ENCODE measurements at places on chromosomes 1 and 21. TPM values are rescaled to one million over a fixed set of nuclear protein-coding genes. Genes with fewer than 3 reads are reported as not detected.

GRCh38 chr1:168755800-168756418 lies 26.9 kb upstream of the DPT start:
- no peaks in the 10 kb centered on the region for H3K4me1 ChIP-seq
- no peak for DNase-seq
- peaks cover 18% of the 10 kb centered on the region for H3K27me3 ChIP-seq
- H3K4me3 ChIP-seq: no peak overlapping the region
- no peaks in the 10 kb centered on the region for H3K36me3 ChIP-seq

GRCh38 chr1:198620951-198621824 lies 17.7 kb upstream of the PTPRC start:
- H3K27ac ChIP-seq: no peak overlapping the region
- no peak overlapping the region for H3K4me3 ChIP-seq
- no peak for DNase-seq
- H3K36me3 ChIP-seq: no peaks in the 10 kb centered on the region
- H3K27me3 ChIP-seq: no peaks in the 10 kb centered on the region
- H3K4me1 ChIP-seq: no peaks in the 10 kb centered on the region

The TINAGL1 gene
- total RNA-seq: 0.67 TPM

GRCh38 chr1:246753670-246754535 lies 29.7 kb downstream of the SCCPDH start:
- H3K27ac ChIP-seq: no peak overlapping the region
- peak; percentile 70 for DNase-seq
- H3K36me3 ChIP-seq: peaks cover 5% of the 10 kb centered on the region
- H3K27me3 ChIP-seq: no peaks in the 10 kb centered on the region
- H3K4me3 ChIP-seq: no peak overlapping the region

The GPR153 gene
- 1.5 TPM for total RNA-seq

GRCh38 chr1:109886827-109887226 lies 23.8 kb upstream of the CSF1 start:
- no peaks in the 10 kb centered on the region for H3K27me3 ChIP-seq
- no peak overlapping the region for H3K4me3 ChIP-seq
- no peaks in the 10 kb centered on the region for H3K36me3 ChIP-seq
- no peak for DNase-seq
- peaks cover 20% of the 10 kb centered on the region for H3K4me1 ChIP-seq

GRCh38 chr1:8879922-8880676 lies 1.6 kb upstream of the ENO1 start:
- peak; percentile 93 for DNase-seq
- H3K4me3 ChIP-seq: peak overlapping the region; percentile 82
- peaks cover 4% of the 10 kb centered on the region for H3K27me3 ChIP-seq
- peak overlapping the region; percentile 99 for H3K27ac ChIP-seq
- peaks cover 27% of the 10 kb centered on the region for H3K36me3 ChIP-seq

The CELA2A gene
- total RNA-seq: 0.62 TPM

DNA sequence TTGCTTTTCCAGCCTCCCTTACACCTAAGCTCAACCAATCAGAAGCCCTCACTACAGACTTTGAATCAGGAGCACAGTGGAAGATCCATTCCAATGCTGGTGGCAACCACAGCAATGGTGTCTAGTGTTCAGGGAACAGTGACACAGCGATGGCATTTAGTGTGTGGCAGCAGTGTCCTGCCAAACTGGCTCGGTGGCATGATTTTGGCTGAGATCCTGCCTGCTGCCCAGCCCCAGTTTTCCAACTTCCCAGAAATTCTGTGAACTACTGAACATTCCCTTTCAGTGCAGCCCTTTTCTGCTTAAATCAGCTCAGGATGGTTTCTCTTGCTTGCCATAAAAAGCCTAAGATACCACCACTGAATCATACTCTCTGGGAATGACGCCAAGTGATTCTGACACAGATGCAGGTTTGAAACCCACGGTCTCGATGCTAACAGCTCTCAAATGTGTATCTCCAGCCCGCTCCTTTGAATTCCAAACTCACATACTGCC lies 8.8 kb downstream of the ASAP3 start:
- no peak for DNase-seq
- no peaks in the 10 kb centered on the region for H3K27me3 ChIP-seq
- H3K36me3 ChIP-seq: peaks cover 5% of the 10 kb centered on the region
- peaks cover 21% of the 10 kb centered on the region for H3K4me1 ChIP-seq
- H3K4me3 ChIP-seq: no peak overlapping the region

DNA sequence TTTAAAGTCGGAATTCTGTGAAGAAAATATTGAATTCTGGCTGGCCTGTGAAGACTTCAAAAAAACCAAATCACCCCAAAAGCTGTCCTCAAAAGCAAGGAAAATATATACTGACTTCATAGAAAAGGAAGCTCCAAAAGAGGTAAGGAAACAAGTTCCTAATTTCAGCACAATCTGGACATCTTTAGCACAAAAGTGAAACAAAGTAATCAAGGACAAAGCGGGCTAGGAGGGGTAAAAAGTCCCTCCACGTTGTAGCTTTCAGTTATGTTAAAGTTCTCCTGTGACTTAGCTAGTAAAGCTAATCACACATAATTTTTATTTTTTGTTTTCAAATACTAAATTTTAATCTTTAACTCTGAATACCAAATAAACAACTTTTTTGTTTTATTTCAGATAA lies 2.2 kb downstream of the RGS2 start:
- H3K4me1 ChIP-seq: peaks cover 14% of the 10 kb centered on the region
- no peak overlapping the region for H3K4me3 ChIP-seq
- no peaks in the 10 kb centered on the region for H3K36me3 ChIP-seq
- H3K27ac ChIP-seq: no peak overlapping the region

The AGMAT gene
- not detected for total RNA-seq

DNA sequence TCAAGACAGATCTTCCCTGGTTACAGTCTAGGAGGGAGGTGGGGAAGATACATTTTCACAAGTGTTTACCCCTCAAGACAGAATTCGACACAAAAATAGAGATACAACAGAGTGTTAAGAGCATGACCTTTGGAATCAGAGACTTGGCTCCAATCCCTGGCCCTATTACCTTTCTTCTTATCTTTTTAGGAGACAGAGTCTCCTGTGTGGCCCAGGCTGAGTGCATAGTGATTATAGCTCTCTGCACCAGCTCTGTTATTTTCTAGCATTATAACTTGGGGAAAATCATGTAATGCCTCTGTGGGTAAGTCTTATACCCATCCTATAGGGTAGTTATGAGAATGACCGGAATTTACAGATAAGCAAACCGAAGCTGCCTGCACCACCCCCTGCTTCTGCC lies 9.8 kb downstream of the NIPAL3 start:
- no peak for DNase-seq
- H3K36me3 ChIP-seq: peaks cover 32% of the 10 kb centered on the region
- H3K27ac ChIP-seq: no peak overlapping the region
- no peak overlapping the region for H3K4me3 ChIP-seq

- H3K4me1 ChIP-seq: peaks cover 15% of the 10 kb centered on the region
- no peaks in the 10 kb centered on the region for H3K36me3 ChIP-seq
- H3K4me3 ChIP-seq: no peak overlapping the region
- no peak overlapping the region for H3K27ac ChIP-seq
These were observed 4.4 kb downstream of the TGFB2 start for GRCh38 chr1:218349348-218350034.

The KIAA0040 gene
- total RNA-seq: 13.1 TPM

- H3K27me3 ChIP-seq: no peaks in the 10 kb centered on the region
- no peak overlapping the region for H3K4me3 ChIP-seq
- no peaks in the 10 kb centered on the region for H3K4me1 ChIP-seq
- H3K36me3 ChIP-seq: no peaks in the 10 kb centered on the region
These were observed 870.7 kb upstream of the ADGRL2 start for GRCh38 chr1:80929868-80930508.

The C1orf167 gene
- 0.82 TPM for total RNA-seq

The SLC37A1 gene
- 0.60 TPM for total RNA-seq

- H3K4me3 ChIP-seq: no peak overlapping the region
- H3K27ac ChIP-seq: no peak overlapping the region
- no peak for DNase-seq
These were observed 8.1 kb downstream of the CYP4X1 start for GRCh38 chr1:47031585-47031984.

GRCh38 chr1:72526926-72527325 lies 244.6 kb upstream of the NEGR1 start:
- no peak overlapping the region for H3K4me3 ChIP-seq
- no peak overlapping the region for H3K27ac ChIP-seq
- no peak for DNase-seq
- H3K36me3 ChIP-seq: no peaks in the 10 kb centered on the region
- no peaks in the 10 kb centered on the region for H3K27me3 ChIP-seq
- H3K4me1 ChIP-seq: no peaks in the 10 kb centered on the region

The SELENBP1 gene
- total RNA-seq: 42.9 TPM

The OLIG2 gene
- not detected for total RNA-seq

The SMIM1 gene
- 150 TPM for total RNA-seq

The BATF3 gene
- total RNA-seq: 2.0 TPM

DNA sequence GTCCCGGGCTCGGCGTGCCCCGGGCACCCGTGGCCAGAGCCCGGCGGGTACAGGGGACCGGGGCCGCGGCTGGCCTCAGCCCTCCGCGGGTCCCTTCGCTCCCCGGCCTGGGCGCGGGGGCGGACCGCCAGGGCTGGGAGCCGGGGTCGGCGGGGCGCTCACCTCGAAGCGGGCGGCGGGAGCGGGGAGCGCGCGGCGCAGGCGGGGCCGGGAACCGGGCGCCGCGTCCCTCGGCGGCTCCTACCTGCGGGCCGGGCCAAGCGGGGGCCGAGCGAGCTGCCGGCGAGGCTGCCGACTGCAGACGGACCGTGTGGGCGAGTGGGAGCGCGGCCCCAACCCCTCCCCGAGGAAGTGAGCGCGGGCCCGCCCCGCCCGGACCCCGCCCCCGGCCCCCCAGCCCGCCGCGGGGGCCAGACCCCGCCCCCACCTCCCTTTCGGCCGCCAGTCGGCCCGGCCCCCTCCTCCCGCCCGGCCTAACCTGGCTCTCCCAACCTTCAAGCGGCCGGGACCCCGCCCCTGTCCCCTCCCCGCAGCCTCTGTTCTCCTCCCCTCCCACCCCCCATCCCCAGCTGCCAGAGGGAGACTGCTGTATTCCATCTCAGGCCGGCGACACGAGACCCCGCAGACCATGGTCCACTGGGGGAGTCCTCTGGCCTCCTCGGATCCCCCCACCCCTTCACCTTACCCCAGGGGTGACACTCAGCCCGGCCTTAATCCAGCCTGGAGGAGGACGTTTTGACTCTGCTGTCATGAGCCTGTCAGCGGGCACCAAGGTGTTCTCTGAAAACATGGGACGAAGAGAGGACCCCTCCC lies at the start of gene FHL3:
Gene FHL3, minus strand, starts transcription at position 320 of the 813 bp plus-strand sequence. CDS start 6,102 bp downstream, outside the sequence.
- peak within 1 kb of the TSS; percentile 82 for H3K27ac ChIP-seq
- H3K36me3 ChIP-seq: peaks cover 33% of the 10 kb centered on the region

- no peaks in the 10 kb centered on the region for H3K36me3 ChIP-seq
- H3K4me3 ChIP-seq: no peak overlapping the region
- 0 out of 2 replicates have a peak, but pooled peaks cover 3% of the 10 kb centered on the region for H3K4me1 ChIP-seq
- DNase-seq: peak; percentile 72
- peaks cover 8% of the 10 kb centered on the region for H3K27me3 ChIP-seq
- H3K27ac ChIP-seq: no peak overlapping the region
These were observed 6.7 kb upstream of the RNASEL start for GRCh38 chr1:182595641-182596240.

The TOE1 gene
- 32.5 TPM for total RNA-seq

The OR2G6 gene
- total RNA-seq: not detected

The HMGCS2 gene
- total RNA-seq: 0.18 TPM

DNA sequence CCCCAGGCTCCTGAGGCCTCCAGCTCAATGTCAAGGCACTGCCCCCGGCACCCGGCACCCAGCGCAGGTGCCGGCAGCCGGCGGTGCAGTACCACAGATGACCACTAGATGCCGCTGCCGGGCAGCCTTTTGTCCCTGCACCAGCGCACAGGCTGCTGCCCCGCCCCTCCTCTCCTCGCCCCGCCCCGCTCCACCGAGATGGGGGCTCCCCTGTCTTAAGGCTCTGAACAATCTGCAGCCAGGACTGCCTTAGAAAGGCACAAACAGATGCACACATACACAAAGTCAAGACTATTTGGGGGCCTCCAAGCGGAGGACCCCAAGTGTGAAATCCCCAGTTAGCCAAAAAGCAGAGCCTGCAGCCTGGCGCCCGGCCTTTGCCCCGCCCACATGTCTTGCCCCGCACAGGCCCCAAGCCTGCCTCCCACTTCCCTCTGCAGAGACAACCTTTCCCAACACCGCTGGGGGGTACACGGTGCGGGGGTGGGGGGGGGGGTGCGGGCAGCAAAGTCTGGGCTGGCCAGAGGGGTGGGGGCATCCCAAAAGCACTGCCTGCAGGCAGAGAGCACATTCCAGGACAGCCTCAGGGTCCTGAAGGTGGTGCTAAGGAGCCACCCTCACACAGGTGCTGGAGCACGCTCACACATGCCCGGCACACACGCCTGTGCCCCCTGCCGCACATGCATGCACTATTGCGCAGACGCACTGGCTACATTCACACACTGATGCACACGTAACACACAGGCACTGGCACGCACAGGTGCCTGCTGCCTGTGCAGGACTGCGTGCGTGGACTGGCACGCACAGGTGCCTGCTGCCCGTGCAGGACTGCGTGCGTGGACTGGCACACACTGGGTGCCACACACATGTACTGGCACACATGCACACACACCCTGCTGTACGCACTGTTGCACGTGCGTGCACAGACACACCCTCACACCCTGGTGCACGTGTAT lies 37.1 kb downstream of the ARHGEF16 start:
- no peaks in the 10 kb centered on the region for H3K36me3 ChIP-seq
- no peak overlapping the region for H3K4me3 ChIP-seq
- H3K27ac ChIP-seq: no peak overlapping the region
- peak; percentile 79 for DNase-seq
- peaks cover 33% of the 10 kb centered on the region for H3K27me3 ChIP-seq
- no peaks in the 10 kb centered on the region for H3K4me1 ChIP-seq

- H3K4me1 ChIP-seq: peaks cover 9% of the 10 kb centered on the region
- H3K27ac ChIP-seq: no peak overlapping the region
- no peak for DNase-seq
- H3K4me3 ChIP-seq: no peak overlapping the region
- peaks cover 65% of the 10 kb centered on the region for H3K36me3 ChIP-seq
These were observed 15.1 kb downstream of the METTL13 start for GRCh38 chr1:171796592-171796991.

- no peak for DNase-seq
- H3K4me3 ChIP-seq: no peak overlapping the region
- H3K4me1 ChIP-seq: no peaks in the 10 kb centered on the region
- no peak overlapping the region for H3K27ac ChIP-seq
- H3K36me3 ChIP-seq: peaks cover 73% of the 10 kb centered on the region
These were observed 7.9 kb upstream of the C1orf52 start for GRCh38 chr1:85267313-85267712.

GRCh38 chr1:28766532-28767183 lies 29.9 kb downstream of the YTHDF2 start:
- peaks cover 81% of the 10 kb centered on the region for H3K36me3 ChIP-seq
- H3K4me1 ChIP-seq: no peaks in the 10 kb centered on the region
- no peaks in the 10 kb centered on the region for H3K27me3 ChIP-seq
- H3K27ac ChIP-seq: no peak overlapping the region
- H3K4me3 ChIP-seq: no peak overlapping the region
- DNase-seq: no peak

The RHEX gene
- not detected for total RNA-seq

The ENO1 gene
- total RNA-seq: 2,717 TPM

DNA sequence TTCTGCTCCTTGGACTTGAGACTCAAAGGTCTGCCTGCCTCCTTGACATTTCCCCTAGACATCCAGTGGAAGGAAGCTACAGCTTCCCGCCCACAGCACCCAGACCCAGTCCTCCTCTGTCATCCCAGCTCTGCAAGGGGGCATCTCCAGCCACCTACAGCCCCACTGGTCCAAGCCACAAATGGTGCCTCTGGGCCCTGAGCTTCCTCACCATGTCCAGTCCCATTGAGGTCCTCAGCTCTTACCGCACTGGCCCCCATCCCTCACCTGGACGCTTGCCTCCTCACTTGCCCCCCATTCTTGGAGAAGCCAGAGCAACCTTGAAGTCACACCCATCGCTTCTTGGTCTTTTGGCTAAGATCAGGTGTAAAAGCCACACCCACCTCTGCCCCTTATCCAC lies 13.2 kb downstream of the PODN start:
- no peak overlapping the region for H3K27ac ChIP-seq
- no peak overlapping the region for H3K4me3 ChIP-seq
- H3K27me3 ChIP-seq: peaks cover 24% of the 10 kb centered on the region
- no peak for DNase-seq

The SLC2A5 gene
- 0.04 TPM for total RNA-seq
